ENCODE measurements at places on chromosomes 5 and 9.

DNA sequence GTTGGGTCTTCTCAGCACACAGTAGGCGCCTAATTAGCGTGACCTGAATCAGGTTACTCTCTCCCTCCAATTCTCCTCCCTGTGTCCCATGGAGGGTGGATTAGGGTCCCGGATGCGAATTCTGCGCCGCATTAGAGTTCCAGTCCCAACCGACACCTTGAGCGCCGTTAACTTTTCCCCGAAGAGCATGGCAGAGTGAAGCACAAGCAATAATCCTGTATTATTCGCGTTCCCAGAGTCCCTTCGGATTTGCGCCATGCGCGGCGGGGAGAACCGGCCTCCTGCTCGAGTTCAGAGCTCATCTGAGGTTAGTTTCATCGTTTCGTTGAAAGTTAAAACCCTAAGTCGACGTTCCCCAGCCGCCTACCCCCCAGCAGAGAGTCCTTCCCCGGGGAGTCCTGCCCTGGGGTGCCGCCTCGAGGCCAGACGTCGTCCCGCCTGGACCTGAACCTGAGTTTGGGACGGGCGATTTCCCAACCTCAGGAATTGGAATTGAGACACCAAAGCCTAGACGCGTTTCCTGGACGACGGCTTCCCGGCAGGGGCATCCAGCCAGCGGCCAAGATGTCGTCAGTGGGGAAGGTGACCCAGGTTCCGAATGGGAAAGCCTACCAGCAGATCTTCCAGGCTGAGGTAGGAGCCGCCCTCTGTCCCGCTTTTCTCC, at the start of gene CCDC180:
TSS of gene CCDC180 (plus strand) at position 160 of the 664 bp plus-strand sequence. CDS start at position 565, 405 bp downstream.
- no peak for DNase-seq

DNA sequence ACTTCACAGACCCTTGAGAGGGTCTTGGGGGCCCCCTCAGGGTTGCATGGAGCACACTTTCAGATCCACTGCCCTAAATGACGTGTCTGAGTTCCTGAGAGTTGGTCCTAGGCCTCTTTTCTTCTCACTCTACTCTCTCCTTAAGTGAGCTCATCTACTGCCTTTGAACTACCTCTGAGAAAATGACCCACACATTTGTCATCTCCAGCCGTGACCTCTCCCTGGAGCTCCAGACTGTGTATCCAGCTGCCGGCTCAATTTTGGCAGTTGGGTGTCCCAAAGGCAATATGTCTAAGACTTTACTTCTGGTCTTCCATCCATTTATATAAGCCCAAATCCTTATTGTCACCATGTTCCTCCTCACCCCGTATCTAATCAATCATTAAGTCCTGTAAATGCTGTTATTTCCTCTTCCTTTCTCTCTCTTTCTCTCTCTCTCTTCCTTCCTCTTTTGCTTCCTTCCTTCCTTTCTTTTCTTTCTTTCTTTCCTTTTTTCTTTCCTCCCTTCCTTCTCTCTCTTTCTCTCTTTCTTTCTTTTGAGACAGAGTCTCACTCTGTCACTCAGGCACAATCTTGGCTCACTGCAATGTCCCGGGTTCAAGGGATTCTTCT, 51.2 kb upstream of the HSPA9 start:
- DNase-seq = peak; percentile 69

DNA sequence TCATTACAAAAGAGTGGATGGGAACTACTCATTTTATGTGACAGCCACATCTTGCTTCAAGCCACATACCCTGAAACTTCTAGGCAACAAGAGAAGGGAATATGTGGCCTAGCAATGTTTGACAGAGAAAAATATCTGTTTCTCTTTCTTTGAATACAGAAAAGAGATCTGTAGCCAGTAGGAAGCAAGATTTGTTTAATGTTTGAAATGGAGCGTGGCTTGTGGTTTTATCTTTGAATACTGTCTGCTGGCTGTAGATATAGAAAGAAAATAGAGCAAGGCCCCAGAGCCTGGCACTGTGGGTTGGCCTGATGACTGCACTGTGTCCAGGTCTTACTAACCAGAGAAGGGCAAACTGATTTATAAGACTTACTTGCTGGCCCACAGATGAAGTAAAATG, 133.8 kb downstream of the ARHGEF28 start:
- no peak for DNase-seq

DNA sequence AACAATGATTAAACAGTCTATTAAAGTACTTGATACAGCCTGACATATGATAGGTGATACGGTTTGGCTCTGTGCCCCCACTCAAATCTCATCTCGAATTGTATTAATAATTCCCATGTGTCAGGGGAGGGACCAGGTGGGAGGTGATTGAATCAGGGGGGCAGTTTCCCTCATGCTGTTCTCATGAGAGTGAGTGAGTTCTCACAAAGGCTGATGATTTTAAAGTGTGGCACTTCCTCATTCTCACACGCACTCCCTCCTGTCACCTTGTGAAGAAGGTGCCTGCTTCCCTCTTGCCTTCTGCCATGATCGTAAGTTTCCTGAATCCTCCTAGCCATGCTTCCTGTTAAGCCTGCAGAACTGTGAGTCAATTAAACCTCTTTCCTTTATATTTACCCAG, 40.1 kb upstream of the TARS1 start:
- DNase-seq = no peak

- DNase-seq = no peak
Measured at GRCh38 chr5:157597277-157597676, 21.7 kb upstream of the ADAM19 start.

GRCh38 chr9:18255747-18256146, 218.2 kb upstream of the ADAMTSL1 start:
- no peak for DNase-seq

Data from RKO (cell line).